ENCODE measurements at places on chromosomes 2 and 18. TPM values are rescaled to one million over a fixed set of nuclear protein-coding genes. Genes with fewer than 3 reads are reported as not detected.

GRCh38 chr2:42060718-42061619, 13.1 kb downstream of the PKDCC start:
- no peak for ATAC-seq

Gene ATP5F1A
- 466 TPM for total RNA-seq

Gene UGT1A7
- total RNA-seq, result 13.9 TPM

Gene GPAT2
- total RNA-seq, result 0.44 TPM

GRCh38 chr2:147679191-147679954, 165.5 kb upstream of the ACVR2A start:
- ATAC-seq, result no peak

Gene ICA1L
- 1.5 TPM for total RNA-seq

GRCh38 chr2:100104718-100105677, 37.4 kb downstream of the AFF3 start:
- no peak for ATAC-seq

DNA sequence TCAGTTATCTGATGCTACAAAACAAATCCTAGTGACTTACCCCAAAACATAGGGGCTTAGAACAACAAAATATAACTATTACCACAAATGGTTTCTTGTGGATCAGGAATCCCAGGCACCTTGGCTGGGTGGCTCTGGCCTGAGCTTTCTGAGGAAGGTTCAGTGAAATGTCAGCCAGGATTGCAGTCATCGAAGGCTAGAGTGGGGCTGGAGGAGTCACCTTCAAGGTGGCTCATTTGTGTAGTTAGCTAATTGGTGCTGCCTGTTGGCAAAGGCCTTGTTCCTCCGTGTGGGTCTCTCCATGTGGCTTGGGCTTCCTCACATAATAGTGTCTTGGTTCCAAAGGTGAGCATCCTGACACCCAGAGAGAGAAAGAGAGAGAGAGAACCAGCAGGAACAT, 57.4 kb downstream of the COPS8 start:
- ATAC-seq, result no peak

Gene NFE2L2
- total RNA-seq, result 179 TPM

DNA sequence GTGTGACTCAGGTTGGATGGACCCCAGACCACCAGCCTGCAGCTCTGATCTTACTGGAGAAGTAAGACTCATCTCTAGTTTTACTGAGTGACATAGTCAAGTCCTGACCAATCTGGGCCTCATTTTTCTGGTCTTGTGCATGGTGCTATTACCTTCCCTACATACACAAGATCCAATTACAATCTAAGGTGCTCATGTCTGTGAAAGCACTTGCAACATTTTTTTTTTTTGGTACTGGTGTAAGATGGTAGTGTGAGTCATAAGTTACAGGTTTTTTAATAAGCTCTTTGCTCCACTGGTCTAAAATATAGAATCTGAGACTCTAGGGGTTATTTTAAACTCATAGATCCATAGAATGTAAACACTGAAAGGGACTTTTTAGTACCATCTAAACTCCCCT, 117.3 kb upstream of the EFEMP1 start:
- no peak for ATAC-seq

Gene ZNF512
- 9.2 TPM for total RNA-seq

DNA sequence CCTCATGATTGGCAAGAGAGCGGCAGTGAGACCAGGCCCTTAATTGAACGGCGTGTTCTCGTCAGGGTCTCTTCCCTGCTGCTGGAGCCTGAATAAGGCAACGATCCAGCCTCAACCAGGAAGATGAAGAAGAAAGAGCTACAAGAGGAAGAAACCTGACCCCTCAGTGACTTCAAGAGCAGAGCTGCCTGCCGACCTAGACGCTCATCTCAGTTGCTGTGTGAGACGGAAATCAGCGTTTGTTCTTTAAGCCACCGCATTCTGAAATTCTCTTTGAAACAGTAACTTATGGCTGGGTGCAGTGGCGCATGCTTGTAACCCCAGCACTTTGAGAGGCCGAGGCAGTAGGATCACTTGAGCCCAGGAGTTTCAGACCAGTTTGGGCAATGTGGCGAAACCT, 29.6 kb upstream of the KCNG3 start:
- no peak for ATAC-seq

DNA sequence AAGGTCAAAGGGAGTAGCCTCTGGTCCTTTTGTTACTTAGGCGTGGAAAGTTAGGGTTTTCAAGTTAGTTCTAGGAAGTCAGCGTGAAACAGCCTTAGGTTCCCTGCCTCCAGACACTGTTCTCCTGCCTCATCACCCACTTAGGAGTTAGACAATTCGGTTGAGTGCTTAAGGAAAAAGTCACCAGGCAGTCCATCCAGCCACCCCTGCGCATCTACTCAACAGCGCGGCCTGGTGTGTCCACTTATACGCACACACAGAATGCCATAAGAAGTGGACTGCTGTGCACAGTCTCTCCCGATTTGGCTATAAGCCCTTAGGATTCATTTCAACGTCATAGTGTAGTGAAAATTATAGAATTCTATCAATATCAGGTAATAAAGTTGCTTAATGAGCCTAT, 470.8 kb upstream of the TNP1 start:
- no peak for ATAC-seq

Gene KCNJ3
- total RNA-seq, result not detected

- no peak for ATAC-seq
These were observed 564.7 kb upstream of the PIK3C3 start for GRCh38 chr18:41390309-41390708.

Gene FOXD4L1
- total RNA-seq, result 0.16 TPM

- ATAC-seq, result no peak
These were observed 481.3 kb upstream of the CHAC2 start for GRCh38 chr2:53286345-53286744.

DNA sequence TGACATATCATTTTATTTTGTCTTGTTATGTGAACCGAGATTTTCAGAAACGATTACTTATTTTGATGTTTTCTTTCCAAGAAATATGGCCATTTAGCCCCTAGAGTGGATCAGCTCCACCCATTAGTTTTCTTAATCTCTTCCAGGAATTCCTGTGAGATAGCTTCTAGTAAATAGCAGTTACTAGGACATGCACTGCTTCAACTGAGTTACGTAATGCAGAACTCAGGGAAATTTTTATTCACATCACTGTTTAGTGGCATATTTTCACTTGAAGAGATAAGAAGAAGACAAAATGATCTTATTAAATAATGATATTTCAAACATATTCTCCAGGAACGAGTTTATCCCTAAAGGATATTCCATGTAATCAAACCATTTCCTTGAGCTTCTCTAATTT, 573.5 kb upstream of the CNTNAP5 start:
- no peak for ATAC-seq

DNA sequence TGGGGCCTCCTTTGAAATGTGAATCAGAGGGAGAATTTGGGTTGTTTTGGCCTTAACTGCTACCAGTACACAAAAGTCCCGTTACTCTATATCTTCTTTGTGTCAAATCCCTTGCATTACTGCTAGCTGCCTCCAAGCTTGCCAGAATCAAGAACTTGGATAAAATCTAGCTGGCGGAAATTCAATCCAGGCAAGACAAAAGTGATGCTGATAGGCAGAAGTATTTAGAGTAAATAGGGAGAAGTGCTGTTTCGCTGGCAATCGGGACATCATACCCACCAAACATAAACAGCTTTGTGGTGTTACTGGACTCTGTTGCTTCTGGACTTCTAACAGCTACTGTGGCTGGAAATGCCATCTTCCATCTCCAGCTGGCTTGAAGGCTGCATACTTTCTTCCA, 2.5 kb downstream of the IFIH1 start:
- no peak for ATAC-seq

- ATAC-seq, result no peak
These were observed 49.7 kb downstream of the FOSL2 start for GRCh38 chr2:28442328-28442727.

Gene IL1F10
- total RNA-seq, result not detected

Gene MTLN
- total RNA-seq, result 61.6 TPM

GRCh38 chr18:47191961-47192360, 15.8 kb upstream of the IER3IP1 start:
- ATAC-seq, result peak; percentile 64

DNA sequence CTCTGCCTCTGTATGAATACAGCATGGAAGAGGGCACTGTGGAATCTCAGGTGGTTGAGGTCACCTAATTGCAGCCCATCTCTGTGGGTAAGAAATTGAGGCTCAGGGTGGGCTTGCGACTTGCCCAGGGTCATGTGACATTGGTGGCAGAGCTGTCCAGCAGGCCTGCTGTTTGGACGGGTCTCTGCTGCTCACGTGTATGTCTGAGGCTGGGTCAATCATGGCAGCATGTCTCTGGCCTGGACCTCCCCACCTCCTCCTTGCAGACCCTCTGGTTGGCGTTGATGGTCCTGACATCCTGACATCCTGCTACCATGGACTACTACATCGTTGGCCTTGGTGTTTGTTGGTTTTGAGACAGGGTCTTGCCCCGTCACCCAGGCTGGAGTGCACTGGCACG, 64.3 kb upstream of the HPCAL1 start:
- no peak for ATAC-seq

DNA sequence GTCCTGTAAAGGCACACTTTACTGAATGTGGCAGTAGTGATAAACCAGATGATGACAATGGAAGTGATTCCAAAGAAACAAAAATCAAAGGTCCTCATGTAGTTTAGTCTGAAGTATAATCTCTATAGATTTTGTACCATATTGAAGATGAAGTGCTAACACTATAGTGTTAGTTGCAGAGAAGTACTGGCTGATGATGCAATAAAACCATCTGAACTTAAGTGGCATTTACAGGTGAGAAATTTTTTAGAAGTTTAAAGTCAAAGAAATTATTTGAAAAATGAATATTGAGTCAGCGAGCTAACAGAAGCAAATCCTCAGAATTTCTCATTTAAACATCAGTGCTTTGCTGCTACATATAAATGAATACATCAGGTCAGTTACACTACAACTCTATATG, 43.1 kb upstream of the RMDN2 start:
- ATAC-seq, result no peak

GRCh38 chr2:231364961-231365810, 30.3 kb upstream of the B3GNT7 start:
- peak; percentile 83 for ATAC-seq

Gene GPR17
- not detected for total RNA-seq

Gene TDRD15
- total RNA-seq, result not detected

Gene UNC80
- total RNA-seq, result 0.04 TPM

Gene GALR1
- total RNA-seq, result not detected

Gene FMNL2
- 12.4 TPM for total RNA-seq

- no peak for ATAC-seq
These were observed 12.0 kb upstream of the DDX1 start for GRCh38 chr2:15579641-15580040.

Gene CTAGE1
- not detected for total RNA-seq

Gene HJURP
- 9.4 TPM for total RNA-seq

- ATAC-seq, result no peak
These were observed 1521.5 kb upstream of the ZEB2 start for GRCh38 chr2:146041274-146041910.

GRCh38 chr2:133948610-133949290, 305.1 kb upstream of the MGAT5 start:
- ATAC-seq, result no peak

Gene TRIM43
- not detected for total RNA-seq

GRCh38 chr2:59083075-59083828, 842.1 kb upstream of the FANCL start:
- ATAC-seq, result no peak

DNA sequence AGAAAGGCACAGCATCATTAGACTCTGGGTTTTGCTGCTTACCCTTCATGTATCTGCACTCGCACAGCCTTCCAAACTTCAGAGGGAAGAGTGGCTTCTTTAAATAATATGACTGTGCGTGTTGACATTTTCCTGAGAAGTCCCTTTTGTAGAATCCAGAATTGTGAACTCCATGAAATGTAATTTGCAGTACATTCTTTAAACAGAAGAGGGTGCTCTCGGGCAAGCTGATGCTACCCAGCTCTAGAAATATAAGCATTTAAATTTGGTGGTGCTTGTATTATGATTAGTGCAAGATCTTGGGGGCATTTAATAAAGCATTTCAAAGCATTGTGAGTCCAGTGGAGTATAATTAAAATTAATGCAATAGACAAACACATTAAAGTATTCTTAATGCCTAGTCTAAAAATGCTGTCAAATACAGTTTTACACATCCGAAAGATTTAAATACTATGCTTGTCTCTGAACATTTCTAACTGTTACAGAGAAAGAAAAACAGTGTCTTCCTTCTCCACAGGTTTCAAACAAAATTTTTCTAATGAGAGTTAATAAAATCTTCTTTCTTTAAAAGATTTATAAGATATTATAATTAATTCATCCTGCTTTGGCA, 17.3 kb upstream of the GTF2A1L start:
- ATAC-seq, result peak; percentile 52

- ATAC-seq, result peak; percentile 49
These were observed 1.7 kb upstream of the SMAD7 start for GRCh38 chr18:48952287-48953103.

Gene ADD2
- total RNA-seq, result 0.56 TPM

Gene SKA1
- total RNA-seq, result 7.0 TPM

Gene INO80D
- total RNA-seq, result 18.8 TPM

DNA sequence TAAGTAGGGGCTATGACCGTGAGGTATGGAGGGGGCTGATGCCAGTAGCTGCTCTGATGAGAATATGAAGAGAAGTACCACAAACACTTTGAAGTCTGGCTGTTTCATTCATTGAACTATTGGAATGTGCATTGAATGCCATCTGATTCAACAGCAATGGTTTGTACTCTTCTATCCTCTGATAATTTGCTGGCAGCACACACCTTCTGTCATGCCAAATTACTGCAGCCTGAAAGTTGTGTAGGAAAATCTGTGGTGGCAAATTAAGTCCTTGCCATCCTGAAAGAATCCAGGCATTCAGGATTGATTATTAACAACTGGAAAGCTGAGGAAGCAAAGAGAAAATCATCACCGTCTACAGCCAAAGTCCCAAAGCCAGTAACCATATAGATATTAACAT, 711.2 kb downstream of the NRXN1 start:
- no peak for ATAC-seq

DNA sequence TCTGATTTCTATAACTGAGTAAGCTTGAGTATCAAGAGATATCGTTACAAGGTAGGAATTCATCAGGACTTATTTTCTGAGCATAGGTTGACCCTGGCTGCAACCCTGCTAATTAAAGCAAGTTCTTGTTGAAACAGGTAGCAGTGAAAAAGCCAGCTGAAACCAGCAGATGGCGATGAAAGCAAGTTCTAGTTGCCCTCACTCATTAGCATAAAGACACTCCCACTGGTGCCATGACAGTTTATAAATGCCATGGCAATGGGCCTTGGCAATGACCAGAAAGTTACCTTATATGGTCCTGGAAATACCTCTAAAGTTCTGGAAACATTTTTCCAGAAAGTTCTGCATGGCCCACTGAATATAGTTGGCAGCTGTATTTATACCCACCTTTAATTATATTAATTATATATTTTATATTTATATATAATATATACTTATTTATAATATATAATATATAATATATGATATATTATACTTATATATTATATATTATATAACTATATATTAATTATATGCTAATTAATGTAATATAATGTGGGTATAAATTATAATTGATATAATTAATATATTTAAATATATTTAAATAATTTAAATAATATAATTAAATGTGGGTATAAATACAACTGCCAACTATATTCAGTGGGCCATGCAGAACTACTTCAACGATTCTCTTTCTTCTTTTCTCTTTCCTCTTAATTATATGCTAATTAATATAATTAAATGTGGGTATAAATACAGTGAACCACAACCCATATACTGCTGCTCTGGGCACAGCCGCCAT, 188.0 kb downstream of the CDH7 start:
- ATAC-seq, result no peak

GRCh38 chr18:79050005-79050404, 19.2 kb upstream of the ATP9B start:
- no peak for ATAC-seq

Measured in esophagus mucosa (tissue), 1 donor.